Jurkat, Clone E6-1 (cell line): ENCODE measurements at places on chromosomes 6 and 20.

DNA sequence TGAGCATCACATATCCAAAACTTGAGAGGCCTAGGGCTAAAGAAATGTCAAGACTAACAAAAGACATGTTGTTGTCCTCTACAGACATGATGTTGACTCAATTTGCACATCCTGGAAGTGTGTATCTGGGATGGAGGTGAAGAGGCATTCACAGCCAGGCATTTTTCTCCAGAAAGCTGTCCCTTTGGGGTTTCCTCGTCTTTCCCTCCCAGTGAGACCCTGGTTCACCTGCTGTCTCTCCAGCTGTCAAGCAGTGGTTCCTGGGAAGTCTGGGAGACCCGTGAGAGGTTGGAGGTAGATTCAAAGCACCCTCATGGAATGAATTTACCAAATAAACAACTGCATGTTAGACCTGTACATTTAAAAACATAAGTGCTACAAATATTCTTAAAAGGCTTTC is 32.1 kb downstream of the BACH2 start:
- DNase-seq = no peak

DNA sequence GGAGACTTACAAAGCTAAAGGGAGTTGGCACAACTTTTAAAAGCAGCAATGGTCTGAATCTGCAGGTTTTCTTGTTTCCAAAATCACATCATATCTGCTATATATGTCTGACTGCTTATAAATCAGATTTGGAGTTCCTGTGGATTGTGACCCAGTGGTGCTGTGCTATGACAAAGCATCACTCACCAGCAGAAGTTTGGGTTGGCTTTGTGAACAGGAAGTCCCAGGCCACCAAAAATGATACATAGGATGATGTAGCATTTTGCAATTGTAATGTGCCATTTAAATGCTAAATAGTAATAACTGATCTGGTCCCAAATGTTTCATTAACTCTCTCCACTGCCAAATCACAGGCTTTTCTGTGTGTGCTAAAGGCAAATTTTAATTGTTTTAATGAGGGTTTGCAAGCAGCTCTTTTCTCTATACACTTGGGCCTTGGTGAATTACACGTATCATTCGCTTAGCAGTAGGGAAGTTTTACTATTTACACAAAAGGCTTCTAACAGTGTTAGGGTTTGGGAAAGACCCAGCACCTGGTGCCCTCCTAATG is 60.8 kb downstream of the SYNDIG1 start:
- no peak for DNase-seq

DNA sequence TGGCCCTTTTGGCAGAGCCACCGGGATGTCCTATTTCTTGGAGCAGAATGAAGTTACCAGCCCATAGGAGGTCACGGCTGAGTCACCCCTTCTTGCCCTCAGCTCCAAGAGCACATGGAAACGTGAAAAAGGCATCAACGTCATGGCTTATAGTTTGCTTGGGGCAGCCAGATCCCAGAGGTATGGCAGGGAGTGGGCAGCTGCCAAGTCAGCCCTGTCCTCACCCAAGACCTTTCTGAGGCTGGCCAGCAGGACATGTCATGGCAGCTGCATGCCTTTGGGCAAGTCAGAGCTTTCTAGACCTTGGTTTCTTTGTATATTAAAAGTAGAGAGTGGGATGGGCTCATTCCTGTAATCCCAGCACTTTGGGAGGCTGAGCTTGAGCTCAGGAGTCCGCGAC is 8.2 kb upstream of the MDFI start:
- no peak for DNase-seq

DNA sequence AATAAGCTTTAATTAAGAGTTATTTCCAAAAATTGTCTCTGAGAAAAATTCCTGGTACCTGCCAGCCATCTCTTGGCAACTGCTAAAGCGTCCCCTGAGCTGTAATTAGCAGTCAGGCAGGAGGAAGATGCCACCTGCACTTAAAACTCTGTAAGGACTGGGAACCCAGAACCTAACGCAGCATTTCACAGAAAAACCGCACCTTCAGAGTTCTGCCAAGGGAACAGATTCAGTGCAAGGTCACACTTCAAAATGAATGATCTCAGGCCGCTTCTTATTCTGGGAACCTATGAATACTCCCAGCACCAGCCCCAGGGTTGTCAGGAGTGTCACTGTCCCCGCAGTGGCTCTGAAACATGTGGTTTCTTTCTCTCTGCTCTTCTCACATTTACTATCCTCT is 36.7 kb downstream of the INSM1 start:
- DNase-seq = no peak

DNA sequence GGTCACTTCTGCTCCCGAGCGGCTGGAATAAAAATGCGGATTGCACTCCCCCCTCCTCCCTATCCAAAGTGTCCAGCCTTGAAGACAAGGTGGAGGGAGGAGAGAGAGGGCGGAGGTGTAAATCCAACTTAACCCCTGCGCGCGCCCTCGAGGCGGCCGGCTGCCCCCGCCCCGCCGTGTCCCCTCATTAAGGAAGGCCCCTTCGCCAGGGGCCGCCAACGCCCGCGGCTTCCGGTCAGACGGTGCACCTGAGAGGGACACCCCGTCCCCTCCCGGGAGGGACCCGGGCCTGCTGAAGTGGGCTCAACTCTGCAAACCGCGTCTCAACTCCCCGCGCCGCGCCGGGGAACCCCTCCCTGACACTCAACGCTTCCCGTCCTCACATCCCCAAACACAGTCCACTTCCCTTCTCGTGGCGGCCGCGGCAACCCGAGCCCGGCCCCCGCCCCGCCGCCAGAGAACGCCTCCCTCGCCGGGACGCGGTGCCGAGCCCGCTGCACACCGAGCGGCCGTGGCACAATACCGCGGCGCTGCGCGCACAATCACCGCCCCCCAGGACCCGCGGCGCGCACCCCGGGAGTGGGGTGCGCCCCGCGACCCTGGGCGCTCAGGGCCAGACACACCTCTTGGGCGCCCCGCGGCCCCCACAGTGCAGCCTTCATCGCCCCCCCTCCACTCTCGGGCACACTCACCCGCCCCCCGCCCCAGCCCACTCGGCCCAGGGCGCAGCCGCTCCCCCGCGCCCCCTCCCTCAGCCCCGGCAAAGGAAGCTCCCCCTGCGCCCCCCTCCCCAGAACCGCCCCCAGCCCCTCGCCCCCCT is 102.5 kb downstream of the NOL4L start:
- DNase-seq = no peak

GRCh38 chr20:46682063-46682821 is 7.0 kb downstream of the TP53RK start:
- DNase-seq = no peak

DNA sequence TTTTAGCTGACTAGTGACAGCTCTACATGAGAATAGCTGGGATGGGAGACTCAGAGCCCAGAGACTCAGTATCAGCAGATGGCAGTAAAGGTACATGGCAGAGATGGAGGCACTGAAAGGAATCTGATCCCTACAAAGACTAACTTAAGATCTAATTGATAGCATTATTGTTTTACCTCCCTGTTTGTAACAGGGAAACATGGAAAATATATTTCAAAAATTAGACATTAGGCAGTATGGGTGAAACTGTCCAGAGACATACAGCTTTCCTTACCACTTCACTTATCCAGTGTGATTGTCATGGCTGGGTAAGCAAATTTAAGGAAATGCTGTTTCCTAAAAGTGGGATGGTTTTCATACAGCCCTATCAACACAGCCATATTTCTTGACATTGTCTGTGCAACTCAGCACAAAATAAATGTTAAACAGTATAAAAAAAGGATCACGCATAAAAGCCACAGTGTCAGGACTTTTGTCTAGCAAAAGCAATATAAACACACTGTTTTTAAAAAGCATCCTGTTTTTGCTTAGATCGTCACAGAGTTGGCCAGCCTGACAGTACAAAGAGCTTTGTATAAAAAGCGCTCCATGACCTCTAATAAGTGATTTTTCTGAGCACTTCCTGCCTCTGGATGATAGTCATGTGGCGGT is 376.9 kb downstream of the PHF3 start:
- DNase-seq = peak; percentile 5

DNA sequence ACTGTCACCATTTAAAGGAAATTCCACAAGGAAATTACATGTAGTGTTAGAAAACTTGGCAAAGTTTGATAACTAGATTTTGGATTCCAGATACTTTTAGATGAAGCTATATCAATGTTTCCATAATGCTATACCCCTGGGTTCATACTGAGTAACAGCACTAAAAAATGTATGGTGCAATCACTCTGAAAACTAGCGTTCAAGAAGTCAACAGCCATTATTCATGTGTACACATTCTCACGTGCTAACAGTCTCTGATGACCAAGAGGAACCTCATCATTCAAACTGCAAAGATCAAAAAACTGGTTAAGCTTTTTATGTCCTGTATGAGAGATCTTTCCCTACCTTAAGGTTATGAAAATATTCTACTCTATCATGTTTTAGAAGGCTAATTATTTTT is 197.6 kb downstream of the GMDS start:
- DNase-seq = no peak

- DNase-seq = no peak
These were observed 171.8 kb upstream of the BMP2 start for GRCh38 chr20:6595704-6596103.

DNA sequence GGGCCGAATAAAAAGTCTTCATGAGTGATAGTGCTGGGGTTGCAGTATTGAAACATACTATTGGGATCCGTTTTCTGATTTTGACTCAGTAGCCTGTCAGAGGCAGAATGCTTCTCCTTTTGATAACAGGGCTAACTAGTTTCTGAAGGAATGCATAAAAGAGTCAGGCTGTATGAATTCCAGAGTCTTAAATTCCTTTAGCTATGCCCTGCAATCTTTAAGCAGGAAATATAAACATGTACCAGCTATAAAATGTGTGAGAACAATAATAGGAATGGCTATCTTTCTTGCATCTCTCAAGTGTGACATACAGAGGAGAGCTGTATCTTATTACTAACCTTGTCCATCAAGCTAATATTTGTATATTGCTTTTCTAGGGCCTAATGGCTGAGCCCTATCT is 917.1 kb downstream of the KIF16B start:
- DNase-seq = no peak

DNA sequence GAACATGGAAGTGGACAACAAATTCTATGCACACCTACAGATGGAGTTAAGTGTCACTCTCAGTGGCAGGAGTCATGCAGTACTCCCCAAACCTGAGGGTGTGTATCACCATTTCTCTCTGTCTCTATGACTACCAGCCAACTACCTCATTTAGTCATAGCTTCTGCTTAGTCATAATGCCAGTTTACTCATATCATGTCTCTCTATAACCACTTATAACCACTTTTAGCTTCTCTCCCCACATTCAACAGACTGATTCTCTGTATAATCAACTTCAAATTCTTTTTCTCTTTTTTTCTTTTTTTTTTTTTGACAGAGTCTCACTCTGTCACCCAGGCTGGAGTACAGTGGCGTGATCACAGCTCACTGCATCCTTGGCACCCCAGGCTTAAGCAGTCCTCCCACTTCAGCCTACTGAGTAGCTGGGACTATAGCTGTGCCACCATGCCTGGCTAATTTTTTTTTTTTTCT is 13.8 kb upstream of the GTF3C6 start:
- peak; percentile 21 for DNase-seq

GRCh38 chr6:44966449-44967092 is 361.6 kb upstream of the RUNX2 start:
- no peak for DNase-seq

DNA sequence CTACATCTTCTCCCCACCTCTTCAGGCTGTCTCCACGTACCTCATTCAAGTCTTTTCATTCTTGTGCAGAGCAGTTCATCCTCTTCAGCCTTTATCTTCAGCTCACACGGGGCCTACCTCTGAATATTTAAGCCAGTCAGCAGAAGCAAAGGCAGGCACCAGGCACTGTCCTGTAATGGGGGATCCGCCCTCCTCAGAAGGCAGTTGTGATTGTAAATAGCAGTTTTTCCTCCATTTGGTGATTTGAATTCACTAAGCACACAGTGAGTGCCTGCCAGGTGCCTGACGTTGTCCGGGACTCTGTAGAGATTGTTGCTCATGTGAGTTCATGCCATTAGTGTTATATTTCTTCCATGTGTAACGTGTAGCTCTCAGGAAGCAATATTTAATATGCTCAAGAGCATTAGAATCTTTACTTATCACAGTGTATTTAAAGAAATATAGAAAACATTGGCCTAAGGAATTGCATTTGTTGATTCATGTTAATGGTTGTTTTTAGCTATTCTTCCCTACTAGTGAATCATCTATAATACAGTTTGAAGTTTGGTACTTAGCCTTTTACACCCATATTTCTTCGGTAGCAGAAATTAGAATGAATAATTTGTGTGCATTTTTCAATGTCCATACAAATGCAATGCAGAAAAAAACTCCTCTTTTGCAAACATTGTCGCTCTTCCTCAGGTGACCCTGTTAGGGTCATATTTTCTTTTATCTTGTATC is 17.9 kb downstream of the BPHL start:
- DNase-seq = no peak

DNA sequence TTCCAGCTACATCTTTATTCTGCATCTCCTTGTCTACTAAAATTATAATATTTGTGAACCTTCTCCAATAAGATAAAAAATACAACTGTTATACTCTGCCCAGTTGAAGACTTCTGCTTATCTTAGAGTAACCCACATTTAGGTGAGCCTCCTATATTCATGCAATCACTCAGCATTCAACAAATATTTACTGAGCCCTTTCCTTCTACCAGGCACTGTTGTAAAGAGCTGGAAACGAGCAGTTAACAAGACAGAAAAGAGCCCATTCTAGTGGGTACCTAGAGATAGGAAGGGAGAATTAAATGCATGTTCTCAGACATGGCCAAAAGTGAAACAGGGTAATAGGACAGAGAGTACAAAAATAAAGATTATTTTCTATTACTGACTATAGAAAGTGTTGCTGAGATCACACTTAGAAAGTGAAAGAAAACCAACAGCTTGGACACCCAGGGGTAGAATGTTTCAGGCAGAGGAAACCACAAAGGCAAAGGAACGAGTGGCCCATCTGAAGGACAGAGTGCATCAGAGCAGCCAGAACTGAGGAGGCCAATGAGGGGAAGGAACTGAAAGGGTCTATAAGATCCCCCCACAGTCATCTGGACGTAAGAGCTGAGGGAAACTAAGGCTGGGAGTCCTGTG is 50.8 kb upstream of the SMLR1 start:
- DNase-seq = no peak

GRCh38 chr6:35088281-35089215 is 52.6 kb downstream of the TCP11 start:
- no peak for DNase-seq

- no peak for DNase-seq
These were observed 35.6 kb downstream of the CTNNBL1 start for GRCh38 chr20:37729452-37729851.

DNA sequence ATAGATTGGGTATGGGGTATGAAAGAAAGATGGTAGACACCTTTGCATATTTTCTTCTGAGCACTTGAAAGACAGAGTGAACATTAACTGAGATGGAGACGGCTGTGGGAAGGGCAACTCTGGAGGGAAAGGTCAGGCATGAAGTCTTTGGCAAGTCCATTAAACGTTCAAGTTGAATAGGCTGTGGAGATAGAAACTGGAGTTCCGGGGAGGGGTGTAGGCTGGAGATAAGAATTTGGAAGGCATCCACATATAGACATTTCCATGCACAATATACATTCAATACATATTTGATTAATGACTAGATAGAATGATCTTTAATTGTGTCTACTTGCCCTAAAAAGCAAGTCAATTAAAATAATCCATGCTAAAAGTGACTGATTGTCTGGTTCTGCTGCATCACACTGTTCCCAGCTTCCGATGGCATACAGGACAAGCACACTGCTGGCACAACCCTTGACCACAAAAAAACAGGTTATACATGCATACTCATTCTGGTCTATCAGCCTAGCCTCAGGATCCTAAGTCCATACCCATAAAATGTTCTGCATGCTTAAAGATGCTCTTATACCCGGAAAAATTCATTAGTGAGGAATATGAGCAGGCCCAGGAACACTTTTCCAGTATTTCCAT is 1.9 kb upstream of the MYLK4 start:
- DNase-seq = no peak
